ENCODE measurements at places on chromosomes 4 and X.

DNA sequence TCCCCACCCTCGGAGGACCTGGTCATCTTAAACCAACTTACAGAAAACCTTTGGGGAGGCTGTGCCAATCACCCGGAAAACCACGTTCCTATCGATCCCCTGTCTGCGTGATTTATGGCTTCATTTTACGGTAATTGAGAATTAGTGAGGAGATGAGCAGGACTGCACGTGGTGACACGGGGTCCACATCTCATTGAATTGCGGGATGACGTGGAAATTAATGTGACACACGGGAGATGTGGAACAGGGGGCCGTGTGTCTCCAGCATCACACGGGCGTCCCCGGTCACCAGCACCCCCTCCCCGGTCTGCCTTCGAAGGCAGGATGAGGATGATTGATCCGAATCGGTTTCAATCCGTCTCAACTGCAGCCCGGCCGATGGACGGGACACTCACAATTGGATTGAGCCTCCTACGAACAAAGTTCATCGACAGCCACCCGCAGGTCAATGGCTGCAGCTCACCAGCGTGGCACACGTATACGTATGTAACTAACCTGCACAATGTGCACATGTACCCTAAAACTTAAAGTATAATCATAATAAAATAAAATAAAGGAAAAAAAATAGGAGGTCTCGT, 160.3 kb downstream of the SHOX start:
- DNase-seq: no peak

- no peak for DNase-seq
Observed at GRCh38 chr4:140374130-140374477, 658 bp downstream of the SCOC start.

- DNase-seq: no peak
Observed at GRCh38 chr4:62948108-62948507, 1461.1 kb downstream of the TECRL start.

DNA sequence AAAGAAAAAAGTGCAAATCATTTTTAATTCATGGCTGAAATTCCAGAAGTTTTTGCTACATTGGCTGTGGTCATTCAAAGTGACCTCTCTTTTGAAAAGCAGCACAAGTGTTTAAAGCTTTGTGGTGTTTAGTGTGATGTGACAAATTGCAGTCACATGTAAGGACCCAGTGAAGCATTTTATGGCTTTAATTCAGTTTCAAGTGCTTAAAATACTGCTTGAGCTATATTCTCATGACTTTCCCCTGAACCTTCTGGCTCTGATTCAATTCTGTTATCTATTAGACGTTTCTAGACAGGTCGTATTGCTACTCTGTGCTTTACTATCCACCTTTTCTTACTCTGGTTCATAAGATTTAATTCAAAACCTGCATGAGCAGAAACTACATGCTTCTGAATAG, 105.8 kb downstream of the FAT4 start:
- no peak for DNase-seq

GRCh38 chrX:44439242-44439794, 95.8 kb upstream of the EFHC2 start:
- DNase-seq: no peak

GRCh38 chr4:114423582-114423981, 175.0 kb upstream of the UGT8 start:
- DNase-seq: no peak

DNA sequence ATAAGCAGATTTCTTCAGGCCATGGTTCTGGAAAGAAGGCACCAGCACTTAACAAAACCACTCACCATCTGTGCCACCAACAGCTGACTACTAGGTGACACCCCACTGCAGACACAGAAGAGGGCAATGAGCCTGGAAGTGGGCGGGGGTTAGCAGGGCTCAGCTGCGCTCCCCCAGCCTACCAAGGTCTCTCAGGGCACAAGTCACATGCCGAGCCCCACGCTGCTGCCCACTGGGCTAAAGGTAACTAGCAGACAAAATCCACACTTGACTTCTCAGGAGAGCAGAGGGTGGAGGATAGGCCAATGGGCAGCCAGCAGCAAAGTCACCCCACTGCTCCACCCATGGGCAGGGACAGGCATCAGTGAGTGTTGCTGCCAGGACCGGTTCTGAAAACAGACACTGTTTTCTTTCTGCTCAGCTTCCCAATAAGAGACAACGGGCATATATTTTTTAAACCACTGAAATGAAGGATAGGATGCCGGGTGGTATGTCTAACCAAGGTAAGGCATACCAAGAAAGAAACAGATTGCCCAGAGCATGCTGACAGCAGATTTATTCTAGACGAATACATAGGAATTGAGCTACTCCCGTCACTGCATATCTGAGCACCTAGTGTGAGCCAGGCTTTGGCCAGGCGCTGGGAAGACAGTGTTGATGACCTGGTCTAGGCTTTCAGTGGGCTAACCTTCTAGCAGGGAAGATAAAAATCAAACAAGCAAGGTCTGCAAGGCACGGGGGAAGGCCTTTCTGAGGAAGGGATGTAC, 20.1 kb downstream of the ACSL1 start:
- no peak for DNase-seq

DNA sequence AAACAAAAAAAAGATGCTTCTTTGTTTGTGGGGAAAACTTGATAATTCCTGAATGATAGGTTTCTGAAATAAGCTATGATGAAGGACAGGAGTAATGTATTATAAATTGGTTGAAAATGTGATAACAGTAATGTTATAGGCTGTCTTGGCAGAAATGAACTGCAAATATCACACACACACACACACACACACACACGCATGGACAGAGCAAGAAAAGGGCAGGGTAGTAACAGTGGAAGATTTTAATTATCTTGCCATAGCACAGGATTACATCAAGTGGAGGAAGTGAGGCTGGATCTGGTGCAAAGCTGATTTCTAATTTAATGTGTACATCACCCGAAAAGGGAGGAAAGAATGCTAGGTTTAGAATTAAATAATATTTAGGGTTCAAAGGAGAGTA, 97.5 kb upstream of the CXXC4 start:
- no peak for DNase-seq

DNA sequence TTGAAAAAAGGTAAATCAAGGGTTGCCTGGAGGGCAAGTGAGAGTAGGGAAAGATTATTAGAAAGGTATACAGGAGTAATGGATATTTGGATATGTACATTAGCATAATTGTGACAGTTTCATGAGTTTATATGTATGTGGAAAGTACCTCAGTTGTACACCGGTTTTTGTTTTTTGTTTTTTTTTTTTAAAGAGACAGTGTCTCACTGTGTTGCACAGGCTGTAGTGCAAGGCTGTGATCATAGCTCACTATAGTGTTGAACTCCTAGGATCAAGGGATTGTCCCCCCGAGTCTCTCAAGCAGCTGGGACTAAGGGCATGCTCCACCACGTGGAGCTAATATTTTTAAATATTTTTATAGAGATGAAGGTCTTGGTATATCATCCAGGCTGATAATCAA, 15.3 kb upstream of the HPGD start:
- DNase-seq: no peak

- no peak for DNase-seq
Observed at GRCh38 chr4:70759126-70759525, 37.4 kb downstream of the RUFY3 start.

DNA sequence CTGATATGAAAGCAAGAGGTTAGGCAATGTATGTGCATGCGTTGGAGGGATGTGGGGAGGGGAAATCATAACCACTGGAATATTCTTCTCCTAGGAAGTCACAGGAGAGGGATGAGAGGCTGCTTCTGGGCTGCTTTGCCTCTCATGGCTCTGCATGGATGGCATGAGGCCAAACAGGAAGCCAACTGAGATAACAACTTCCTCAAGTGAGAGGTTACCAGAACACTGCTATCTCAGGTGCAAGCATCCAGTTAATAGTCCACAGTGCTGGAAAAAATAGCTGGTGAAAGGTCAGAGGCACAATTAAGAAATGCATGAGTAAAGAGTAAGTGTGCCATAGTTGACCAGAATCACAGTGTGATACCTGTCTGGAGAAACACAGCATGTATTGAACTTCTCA, 113.3 kb downstream of the ELOVL6 start:
- peak; percentile 28 for DNase-seq

DNA sequence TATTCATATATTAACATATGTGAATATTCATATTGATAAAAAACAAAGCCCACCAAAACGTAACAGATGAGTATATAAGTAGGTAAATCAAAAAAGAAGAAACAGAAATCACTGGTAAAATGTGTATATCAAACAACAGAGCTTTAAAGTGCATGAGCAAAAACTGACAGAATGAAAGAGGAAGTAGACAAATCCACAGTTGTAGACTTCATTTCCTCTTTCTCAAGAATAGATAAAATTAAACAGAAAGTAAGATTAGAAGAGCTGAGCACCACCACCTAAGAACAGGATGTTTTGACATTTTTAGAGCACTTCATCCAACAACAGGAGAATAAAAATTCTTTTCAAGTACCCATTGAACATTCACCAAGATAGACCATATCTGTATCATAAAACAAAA, 64.6 kb downstream of the CNKSR2 start:
- DNase-seq: peak; percentile 14

DNA sequence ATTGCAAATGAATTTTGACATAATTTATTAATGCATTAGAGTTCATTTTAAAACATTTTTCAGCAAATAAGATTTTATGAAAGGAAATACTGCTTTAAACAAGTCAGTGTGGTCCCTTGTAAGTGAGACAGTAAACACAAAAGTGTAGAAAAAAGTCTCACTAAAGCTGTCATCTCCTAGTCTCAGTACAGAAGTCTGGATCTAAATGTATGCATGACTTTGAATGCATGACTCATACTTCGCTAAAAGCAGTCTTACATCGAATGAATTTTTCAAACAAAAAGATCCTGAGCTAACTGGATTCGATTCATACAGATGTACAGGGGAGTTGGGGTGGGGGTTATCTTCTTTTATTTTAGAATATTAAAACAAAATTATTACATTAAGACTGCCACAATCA, 207.4 kb upstream of the VCX start:
- DNase-seq: no peak

DNA sequence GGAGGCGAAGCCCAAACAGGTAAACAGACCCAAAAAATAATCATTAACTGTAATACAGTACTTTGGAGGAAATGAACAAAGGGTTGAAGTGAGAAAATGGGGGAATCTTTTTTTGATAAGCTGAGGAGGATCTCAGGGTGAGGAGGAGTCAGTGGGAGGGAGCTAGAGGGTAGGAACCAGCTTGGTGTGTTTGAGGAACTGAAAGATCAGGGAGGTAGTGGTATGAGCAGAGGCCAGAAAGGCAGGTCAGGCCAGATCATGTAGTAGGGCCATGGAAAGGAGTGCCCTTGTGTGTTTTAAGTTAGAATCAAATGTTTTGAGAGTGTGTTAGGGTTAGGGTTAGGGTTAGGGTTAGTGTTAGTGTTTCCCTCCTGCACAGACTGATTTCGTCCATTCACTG, 48.8 kb downstream of the PPP2R2C start:
- no peak for DNase-seq

- no peak for DNase-seq
Observed at GRCh38 chrX:118345045-118345463, 852 bp upstream of the WDR44 start.

DNA sequence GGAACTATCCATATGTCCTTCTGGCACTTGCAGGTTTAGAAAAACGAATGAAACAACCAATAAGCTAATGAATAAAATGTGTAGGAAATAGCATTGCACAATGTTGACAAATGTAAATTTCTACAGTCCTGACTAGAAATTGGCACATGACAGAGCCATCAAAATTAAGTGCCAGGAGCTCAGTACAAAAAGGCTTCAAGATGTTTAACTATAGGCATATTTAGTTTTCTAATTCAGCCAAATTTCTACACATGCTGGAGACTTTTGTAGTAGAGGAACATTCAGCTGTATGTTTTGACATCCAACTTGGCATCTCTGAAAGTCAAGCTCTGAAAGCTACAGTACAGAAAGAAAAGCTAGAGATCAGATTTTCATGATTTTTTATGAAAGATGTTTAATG, 1999.4 kb upstream of the AGA start:
- no peak for DNase-seq

GRCh38 chr4:112029771-112030171, 115.5 kb upstream of the FAM241A start:
- no peak for DNase-seq

- DNase-seq: no peak
Observed at GRCh38 chr4:88091378-88091777, 67.1 kb downstream of the ABCG2 start.

DNA sequence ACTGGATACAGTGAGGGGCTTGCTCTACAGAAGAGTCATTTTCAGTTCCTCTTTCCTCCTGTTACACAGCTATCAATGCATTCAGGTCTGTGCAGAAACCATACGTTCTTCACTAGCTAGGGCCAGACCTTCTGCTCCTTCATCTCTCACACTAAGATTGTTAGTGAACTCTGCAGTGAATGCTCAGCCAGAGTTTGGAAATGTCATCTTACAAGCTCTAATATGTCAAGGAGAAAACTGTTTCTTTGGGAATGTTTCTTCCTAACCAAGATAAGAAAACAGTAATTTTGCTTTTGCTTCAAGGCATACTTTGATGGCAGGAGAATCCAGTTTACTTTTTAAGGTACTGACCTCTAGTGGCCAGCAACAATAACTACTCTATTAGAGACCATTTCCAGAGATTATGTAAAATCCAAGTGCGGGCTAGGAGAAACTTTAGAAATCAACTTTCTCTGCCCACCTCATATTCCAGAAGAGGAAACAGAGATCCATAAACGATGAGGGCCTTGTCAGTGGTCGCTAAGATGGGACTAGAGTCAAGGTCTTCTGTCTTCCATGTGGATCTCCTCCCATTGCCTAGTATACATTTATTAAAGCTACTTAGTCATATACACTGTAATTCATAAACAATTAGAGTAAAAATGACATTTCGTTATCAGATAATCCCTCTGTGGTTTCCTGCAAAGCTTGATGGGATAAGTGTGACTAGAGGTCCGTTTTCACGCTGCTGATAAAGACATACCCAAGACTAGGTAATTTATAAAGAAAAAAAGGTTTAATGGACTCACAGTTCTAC, 12.1 kb upstream of the CC2D2A start:
- DNase-seq: peak; percentile 43

DNA sequence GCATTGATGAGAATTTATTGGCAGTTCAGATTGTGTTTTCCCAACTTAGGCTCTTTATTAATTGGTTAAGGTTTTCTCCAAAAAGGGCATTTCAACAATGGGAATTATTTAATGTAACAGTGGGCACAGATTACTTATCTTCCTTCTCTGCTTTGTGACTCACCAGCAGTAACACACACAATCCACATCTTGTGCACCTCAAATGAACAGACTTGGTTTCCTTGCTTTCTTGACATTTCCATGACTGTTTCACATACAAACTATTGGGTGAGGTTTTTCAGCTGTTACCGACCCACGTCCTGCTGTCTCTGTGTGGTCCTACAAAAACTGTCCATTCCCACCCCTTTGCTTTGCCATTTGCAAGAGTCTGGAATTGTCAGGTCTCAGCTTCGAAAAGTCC, 38.1 kb downstream of the CCNI start:
- DNase-seq: no peak

GRCh38 chr4:41541687-41542094, 3.7 kb downstream of the LIMCH1 start:
- DNase-seq: no peak

DNA sequence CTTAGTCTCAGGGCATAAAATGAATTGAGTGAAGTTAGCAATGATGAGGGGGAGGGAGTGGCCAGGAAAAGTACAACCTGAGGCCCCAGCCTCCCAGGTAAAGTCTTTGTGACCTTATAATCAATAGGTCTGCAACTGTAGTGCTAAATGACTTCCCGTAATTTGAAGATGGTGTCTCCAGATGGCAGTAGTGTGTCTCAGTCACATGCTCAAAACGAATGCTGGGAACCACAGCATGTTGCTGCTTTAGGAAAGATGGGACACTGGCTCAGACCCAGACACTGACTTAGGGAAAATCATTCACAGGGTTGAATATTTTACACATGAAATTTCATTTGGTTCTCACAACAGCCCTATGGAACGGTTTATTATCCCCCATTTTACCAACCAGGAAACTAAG, 10.3 kb downstream of the SRPX2 start:
- no peak for DNase-seq

All from CD4-positive, alpha-beta T cell treated with Interleukin-10 for 1 hour (primary cell).